ENCODE measurements at places on chromosomes 11 and 22. TPM values are rescaled to one million over a fixed set of nuclear protein-coding genes. Genes with fewer than 3 reads are reported as not detected.
A peak's percentile ranks its signal among the peaks of the same experiment; 100 is the strongest.

DNA sequence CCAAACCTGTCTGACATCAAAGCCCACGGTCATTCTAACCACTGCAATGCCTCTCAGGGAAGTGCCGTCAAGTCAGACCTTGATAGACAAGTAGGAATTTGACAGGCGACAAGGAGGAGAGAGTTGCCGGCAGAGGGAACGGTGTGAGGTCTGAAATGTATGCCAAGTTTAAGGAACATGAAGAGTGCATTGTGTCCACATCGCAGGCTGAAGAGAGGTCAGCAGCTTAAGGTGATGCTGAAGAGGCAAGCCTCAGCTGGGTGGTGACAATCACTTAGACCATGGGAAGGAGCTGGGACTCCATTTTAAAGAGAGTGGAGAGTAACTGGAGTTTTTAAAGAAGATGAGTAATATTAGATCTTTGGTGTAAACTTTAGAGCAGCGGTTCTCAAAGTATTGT lies 104.9 kb upstream of the TBCEL start:
- no peaks in the 10 kb centered on the region for H3K4me1 ChIP-seq
- no peak for DNase-seq
- H3K36me3 ChIP-seq, result no peaks in the 10 kb centered on the region
- no peak overlapping the region for H3K27ac ChIP-seq
- no peaks in the 10 kb centered on the region for H3K27me3 ChIP-seq

DNA sequence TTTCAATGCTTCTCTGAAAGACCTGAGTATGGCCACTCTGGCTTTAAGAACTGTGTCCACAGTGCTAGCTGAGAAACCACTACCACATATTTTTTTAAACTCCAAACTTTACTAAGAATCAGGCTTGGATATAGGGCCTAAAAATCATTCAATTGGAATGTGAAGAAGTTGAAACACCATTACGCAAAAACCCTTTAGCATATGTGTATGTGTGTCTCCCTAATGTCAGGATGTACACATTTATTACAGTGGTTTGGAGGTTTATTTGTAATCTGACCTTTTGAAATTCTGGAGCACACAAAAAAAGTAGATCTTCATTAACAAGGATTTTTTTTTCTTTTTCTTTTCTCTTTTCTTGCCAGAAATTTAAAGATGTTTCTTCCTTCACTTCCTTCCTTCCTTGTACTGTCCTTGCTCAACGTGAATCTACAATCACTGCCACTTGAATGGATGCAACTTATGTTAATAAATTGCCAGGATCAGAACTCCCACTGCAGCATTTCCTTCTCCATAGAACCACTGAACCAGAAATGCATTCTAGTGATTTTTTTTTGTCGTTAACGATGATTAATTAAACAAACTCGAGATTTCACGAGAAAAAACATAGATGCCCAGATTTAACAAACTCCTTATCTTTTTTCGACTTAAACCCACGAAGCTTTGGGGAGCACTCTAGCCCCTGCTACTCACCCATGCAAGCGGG lies 3.1 kb upstream of the ADM start:
- no peak for DNase-seq
- peak overlapping the region; percentile 76 for H3K4me3 ChIP-seq
- peaks cover 21% of the 10 kb centered on the region for H3K4me1 ChIP-seq
- H3K27me3 ChIP-seq, result no peaks in the 10 kb centered on the region

GRCh38 chr11:37511425-37511933 lies 913.4 kb upstream of the RAG2 start:
- H3K27ac ChIP-seq, result no peak overlapping the region
- DNase-seq, result no peak

DNA sequence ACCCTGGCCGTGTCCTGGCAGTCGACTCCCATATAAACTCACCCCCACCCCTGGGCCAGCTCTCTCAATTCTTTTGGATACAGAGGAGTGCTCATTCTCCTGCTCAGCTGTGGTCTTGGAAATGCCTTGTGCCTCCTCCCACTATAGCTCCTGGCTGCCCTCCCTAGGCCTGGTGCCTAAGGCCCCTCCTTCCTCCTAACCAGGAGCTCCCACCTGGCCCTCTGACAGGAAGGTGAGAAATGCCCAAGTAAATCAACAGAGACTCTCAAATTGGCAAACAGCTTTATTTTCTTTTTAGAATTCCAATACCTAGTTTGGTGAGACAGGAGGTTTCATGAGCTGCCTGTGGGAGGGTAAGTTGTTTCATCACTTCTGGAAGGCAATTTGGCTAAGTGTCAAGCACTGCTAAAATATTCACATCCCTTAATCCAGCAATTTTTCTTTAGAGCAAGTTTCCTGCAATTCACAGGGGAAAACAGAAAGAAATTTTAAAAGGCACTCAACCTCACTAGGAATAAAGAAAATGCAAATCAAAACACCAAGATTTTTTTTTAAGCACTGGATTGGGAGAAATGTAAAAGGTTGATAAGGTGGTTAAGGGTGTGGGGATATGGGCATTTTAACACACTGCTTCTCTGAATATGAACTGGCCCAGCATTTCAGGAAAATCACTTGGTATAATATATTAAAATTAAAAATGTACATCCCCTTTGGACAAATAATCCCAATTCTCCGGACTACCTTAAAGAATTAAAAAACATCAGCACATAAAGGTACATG lies 209.7 kb upstream of the ARHGAP20 start:
- no peaks in the 10 kb centered on the region for H3K36me3 ChIP-seq
- H3K4me3 ChIP-seq, result no peak overlapping the region
- H3K4me1 ChIP-seq, result peaks cover 7% of the 10 kb centered on the region
- no peaks in the 10 kb centered on the region for H3K27me3 ChIP-seq
- DNase-seq, result peak; percentile 64

DNA sequence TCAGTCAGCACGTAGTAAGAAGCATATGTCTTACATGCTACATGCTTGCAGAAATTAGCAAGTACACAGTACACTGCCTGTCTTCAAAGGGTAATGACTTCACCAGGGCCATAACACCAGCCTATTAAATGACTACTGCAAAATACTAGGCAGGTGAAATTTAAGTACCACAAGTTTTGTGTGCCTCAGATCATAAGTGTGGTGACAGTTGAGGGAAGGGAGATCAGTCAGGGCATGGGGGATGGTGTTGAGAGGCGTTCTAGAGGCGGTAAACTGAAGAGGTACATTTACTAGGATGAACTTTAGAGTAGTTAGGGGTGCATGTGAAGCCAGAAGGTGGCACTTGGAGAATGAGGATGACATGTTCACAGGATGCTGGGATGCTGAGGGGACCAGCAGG lies 22.0 kb downstream of the AMOTL1 start:
- H3K4me3 ChIP-seq, result no peak overlapping the region
- H3K27ac ChIP-seq, result peak overlapping the region; percentile 72
- no peak for DNase-seq
- H3K36me3 ChIP-seq, result no peaks in the 10 kb centered on the region
- H3K4me1 ChIP-seq, result peaks cover 92% of the 10 kb centered on the region

Gene TTC38
- 34.6 TPM for total RNA-seq

DNA sequence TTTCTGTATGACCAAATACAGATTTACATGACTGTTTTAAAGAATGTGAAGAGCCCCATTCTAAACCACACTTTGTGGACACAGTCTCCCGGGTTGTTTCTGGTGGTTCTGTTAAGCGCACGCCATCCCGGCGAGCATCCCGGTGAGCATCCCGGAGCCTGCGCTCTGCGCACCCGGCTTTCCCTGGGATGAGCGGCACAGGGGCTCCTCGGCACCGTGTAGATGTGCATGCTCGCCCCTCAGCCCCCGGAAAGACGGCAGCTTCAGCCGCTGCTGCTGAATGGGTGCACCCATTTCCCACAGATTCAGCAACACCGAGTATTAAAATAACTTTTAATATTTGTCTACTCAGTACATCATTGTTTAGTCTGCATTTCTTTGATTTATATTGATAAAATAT lies 36.0 kb downstream of the GLB1L2 start:
- H3K27me3 ChIP-seq, result no peaks in the 10 kb centered on the region
- H3K4me3 ChIP-seq, result no peak overlapping the region
- peak; percentile 42 for DNase-seq
- H3K36me3 ChIP-seq, result peaks cover 10% of the 10 kb centered on the region
- H3K27ac ChIP-seq, result no peak overlapping the region

DNA sequence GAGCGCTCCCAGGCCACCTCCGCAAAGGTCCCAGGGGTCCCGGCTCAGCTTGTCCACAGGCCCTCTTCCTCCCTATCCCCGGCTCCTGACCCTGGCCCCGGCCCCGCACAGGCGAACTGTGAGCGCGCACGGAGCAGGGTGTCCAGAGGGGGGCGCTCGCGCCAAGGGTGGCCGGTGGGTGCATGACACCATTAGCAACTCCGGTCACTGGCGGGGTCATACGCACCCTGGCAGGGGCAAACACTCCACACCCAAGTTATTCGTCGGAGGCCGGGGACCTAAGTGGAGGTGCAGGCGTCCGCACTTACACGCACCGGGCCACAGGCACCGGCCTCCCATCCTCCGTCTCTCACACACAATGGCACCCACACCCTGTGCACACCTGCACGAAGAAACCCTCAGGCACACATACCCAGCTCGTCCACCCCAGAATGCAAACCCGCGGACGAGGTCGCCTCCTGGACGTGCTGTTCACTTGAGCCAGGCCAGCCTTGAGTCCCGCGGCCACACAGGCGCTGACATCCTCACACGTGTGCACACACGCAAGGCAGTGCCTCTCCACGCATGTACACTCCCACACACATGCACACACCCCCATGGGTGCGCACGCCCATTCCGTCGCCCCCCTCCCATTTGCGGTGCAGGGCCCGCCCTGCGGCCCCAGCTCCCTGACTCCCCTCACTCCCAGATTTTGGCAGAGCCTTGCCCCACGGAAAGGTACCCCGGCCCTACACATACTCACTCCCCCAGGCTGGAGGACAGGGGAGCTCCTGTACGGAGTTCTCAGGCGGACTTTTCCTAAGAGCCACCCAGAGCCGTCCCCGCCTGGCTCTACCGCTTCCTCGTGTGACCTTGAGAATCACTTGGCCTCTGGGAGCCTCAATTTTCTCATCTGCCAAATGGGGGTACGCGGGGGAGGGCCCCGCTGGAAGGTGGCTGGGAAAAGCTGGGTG lies at the start of gene RASGRP2:
RASGRP2 (minus strand) TSS at position 552 of the 953 bp plus-strand sequence. CDS start 1,276 bp downstream, outside the sequence.
- H3K4me3 ChIP-seq, result peak within 1 kb of the TSS; percentile 86
- peak; percentile 93 for DNase-seq
- peak within 1 kb of the TSS; percentile 95 for H3K27ac ChIP-seq
- peaks cover 8% of the 10 kb centered on the region for H3K36me3 ChIP-seq

Gene HSD17B12
- 37.2 TPM for total RNA-seq

GRCh38 chr11:100396266-100396665 lies 290.8 kb upstream of the ARHGAP42 start:
- no peaks in the 10 kb centered on the region for H3K4me1 ChIP-seq
- H3K27ac ChIP-seq, result no peak overlapping the region
- no peak overlapping the region for H3K4me3 ChIP-seq
- H3K27me3 ChIP-seq, result no peaks in the 10 kb centered on the region
- no peak for DNase-seq

DNA sequence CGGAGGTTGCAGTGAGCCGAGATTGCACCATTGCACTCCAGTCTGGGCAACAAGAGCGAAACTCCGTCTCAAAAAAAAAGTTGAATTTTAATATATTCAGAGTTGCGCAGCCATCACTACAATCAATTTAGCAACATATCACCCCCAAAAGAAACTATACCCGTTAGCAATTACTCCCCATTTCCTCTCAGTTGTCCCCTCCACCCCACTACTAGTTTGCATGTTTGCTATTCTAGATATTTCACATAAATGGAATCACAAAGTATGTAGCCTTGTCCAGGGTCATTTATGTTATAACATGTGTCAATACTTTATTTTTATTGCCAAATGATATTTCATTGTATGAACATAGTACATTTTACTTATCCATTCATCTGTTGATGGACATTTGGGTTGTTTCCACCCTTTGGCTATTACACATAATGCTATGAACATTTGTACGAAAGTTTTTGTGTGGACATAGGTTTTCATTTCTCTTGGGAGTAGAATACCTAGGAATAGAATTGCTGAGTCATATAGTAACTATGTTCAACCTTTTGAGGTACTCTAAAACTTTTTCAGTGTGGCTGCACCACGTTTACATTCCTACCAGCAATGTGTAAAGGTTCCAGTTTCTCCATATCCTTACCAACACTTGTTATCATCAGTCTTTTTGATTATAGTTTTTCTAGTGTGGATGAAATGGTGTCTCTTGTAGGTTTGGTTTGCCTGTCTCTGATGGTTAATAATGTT lies 2.2 kb downstream of the ZNF143 start:
- H3K4me1 ChIP-seq, result peaks cover 26% of the 10 kb centered on the region
- H3K27me3 ChIP-seq, result no peaks in the 10 kb centered on the region
- DNase-seq, result no peak
- no peak overlapping the region for H3K4me3 ChIP-seq
- H3K36me3 ChIP-seq, result no peaks in the 10 kb centered on the region

GRCh38 chr11:67582011-67582410 lies 1.6 kb upstream of the GSTP1 start:
- H3K36me3 ChIP-seq, result peaks cover 17% of the 10 kb centered on the region
- no peak overlapping the region for H3K4me3 ChIP-seq
- DNase-seq, result no peak

Gene ISX
- not detected for total RNA-seq

Gene EFEMP2
- total RNA-seq, result 120 TPM

GRCh38 chr11:80587906-80588305 lies 1147.1 kb upstream of the TENM4 start:
- H3K4me1 ChIP-seq, result no peaks in the 10 kb centered on the region
- DNase-seq, result no peak
- no peak overlapping the region for H3K27ac ChIP-seq
- no peak overlapping the region for H3K4me3 ChIP-seq

- H3K4me1 ChIP-seq, result peaks cover 18% of the 10 kb centered on the region
- H3K27me3 ChIP-seq, result no peaks in the 10 kb centered on the region
- no peaks in the 10 kb centered on the region for H3K36me3 ChIP-seq
- no peak overlapping the region for H3K4me3 ChIP-seq
- H3K27ac ChIP-seq, result no peak overlapping the region
These were observed 36.3 kb upstream of the APOBEC3A start for GRCh38 chr22:38921120-38921519.

DNA sequence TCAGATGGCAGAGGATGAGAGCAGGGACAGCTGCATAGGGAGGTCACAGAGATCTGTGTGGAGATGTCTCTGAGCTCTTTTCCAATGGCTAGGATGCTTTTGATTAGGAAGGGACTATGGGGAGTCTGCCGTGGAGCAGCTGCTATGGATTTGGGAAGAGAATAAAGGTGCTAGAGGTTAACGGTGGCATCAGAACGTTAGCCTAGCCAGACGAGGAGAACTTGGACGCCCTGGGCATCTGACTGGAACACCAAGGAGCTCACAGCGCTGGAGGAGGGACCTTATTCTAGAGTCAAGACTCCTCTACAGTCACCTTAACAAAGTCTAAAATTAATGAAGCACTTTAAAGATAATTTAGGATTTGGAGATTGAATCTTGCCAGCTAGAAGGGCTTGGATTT lies 157.2 kb upstream of the B3GAT1 start:
- no peak for DNase-seq
- H3K4me1 ChIP-seq, result no peaks in the 10 kb centered on the region
- H3K4me3 ChIP-seq, result no peak overlapping the region
- H3K36me3 ChIP-seq, result no peaks in the 10 kb centered on the region
- no peaks in the 10 kb centered on the region for H3K27me3 ChIP-seq

- no peaks in the 10 kb centered on the region for H3K36me3 ChIP-seq
- DNase-seq, result no peak
- H3K27ac ChIP-seq, result no peak overlapping the region
- H3K4me3 ChIP-seq, result no peak overlapping the region
These were observed 38.0 kb upstream of the ETS1 start for GRCh38 chr11:128625326-128625725.

Gene SMTNL1
- total RNA-seq, result not detected

Gene PDE2A
- total RNA-seq, result 53.0 TPM

- no peaks in the 10 kb centered on the region for H3K36me3 ChIP-seq
- peak overlapping the region; percentile 78 for H3K27ac ChIP-seq
- H3K4me3 ChIP-seq, result peak overlapping the region; percentile 71
These were observed 621 bp downstream of the SGSM1 start for GRCh38 chr22:24806663-24807001.

Gene MUC6
- total RNA-seq, result not detected

Data from sigmoid colon (tissue), 7 donors.